ENCODE measurements at places on chromosomes 6 and 20.

DNA sequence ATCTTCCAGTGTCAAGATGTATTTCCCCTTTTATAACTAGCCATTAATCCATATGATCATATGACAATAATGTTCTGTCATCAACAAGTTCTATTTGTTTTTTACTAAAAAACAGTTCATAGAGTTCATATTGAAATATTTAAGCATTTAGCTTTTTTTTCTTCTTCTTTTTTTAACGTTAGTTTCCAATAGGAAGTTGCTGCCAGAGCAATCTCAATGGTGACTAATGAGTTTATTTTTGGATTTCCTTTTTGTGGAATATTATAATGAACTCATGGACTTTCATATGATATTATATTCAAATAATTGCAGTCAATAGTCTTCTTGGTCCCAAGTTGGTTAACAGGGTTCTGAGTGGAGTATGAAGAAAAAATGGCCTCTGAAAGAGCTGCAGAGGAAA is 343.3 kb downstream of the BCKDHB start:
- no peak for DNase-seq

DNA sequence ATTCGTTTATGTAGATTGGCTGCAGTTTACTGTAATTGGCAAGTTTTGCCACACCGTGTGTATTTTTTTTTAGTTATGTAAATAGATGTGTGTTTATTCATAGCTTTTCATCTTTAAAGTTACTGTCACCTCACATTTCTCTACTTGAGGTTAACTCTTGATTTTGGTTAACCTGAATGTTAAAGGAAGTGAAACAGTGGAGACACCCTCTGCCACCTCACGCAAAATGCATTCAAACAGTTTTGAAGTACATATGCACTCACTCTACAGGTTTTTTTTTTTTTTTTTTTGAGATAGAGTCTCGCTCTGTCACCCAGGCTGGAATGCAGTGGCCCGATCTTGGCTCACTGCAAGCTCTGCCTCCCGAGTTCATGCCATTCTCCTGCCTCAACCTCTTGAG is 17.7 kb downstream of the OR2A4 start:
- no peak for DNase-seq

- peak; percentile 17 for DNase-seq
Measured at GRCh38 chr6:87718662-87719433, 16.8 kb upstream of the AKIRIN2 start.

- no peak for DNase-seq
Measured at GRCh38 chr6:155187994-155188706, 75.7 kb upstream of the CLDN20 start.

DNA sequence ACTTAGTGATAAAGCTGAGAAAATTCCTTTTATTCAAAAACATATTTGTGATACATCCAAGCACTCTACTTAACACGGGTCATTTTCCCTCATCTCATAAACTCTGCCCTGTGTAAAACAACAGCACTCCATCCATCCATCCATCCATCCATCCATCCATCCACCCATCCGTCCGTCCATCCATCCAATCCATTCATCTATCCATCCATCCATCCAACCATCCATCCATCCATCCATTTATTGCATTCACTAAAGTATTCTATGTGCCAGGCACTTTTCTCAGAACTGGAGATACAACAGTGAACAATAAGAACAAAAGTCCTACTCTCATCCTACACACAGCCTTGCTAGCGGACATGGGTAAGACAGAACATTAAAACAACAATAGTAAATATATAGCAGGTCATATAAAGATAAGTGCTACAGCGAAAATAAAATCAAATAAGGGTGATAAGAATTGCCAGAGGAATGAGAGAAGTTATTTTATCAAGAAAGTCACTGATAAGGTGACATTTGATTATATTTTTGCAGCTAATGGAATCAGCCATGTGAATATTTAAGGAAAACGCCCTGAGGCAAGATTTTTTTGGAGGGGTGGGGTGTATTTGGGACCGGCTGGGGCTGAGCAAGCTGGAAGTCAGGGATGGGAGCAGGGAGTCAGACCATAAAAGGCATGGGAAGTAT is 78.2 kb downstream of the ADAT2 start:
- DNase-seq: no peak

DNA sequence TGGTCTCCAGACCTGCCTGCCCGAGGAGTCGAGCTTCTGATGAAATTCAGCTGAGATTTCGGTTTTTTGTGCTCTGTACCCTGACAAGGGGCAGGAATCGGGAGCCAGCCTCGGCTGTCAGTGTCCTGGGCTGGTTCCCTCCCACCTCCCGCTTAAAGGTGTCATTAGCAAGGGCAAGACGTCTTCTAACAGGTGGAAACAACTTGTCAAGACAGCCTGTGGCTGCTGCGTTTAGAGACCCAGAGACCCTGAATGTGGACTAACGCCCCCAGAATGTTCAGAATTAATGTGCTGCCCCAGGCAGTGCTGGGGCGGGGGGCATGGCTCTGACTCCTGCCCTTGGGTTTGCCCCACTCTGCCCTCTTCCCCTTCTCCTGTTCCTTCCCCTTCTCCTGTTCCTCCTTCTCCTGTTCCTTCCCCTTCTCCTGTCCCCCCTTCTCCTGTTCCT is 69.7 kb downstream of the PHACTR3 start:
- DNase-seq: no peak

- DNase-seq: no peak
Measured at GRCh38 chr20:31956556-31957526, 5.0 kb upstream of the PDRG1 start.

DNA sequence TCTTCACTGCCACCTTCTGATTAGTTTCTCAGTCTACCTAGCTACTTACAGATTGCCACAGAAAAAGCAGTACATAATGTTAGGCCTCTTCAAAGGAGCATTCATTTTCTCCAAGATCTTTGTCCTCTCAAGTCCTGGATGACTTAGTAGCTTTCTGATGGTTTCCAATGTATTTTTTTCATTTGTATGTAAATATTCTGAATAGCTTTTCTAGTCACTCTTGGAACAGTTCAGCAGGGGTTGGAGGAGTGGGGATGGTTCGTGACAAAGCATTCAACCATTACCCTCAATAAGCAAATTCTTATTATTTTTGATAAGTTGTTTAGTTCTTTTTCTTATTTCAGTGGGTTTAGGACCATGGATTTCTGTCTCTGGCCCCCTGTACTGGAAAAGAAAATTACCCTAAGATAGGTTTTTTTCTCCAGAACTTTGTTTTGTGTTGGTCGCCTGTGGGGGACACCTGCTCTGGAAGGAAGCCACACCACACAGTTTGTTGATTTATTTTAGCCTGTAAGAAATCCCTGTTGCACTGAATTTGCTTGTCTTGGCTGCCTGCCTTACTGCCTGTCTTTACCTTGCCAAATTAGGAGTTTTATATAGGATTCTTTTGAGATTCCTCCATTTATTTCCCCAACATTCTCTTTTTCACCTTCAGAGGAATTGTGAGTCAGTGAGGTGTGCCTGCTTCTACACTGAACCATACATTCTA is 247.9 kb downstream of the RFPL4B start:
- no peak for DNase-seq

DNA sequence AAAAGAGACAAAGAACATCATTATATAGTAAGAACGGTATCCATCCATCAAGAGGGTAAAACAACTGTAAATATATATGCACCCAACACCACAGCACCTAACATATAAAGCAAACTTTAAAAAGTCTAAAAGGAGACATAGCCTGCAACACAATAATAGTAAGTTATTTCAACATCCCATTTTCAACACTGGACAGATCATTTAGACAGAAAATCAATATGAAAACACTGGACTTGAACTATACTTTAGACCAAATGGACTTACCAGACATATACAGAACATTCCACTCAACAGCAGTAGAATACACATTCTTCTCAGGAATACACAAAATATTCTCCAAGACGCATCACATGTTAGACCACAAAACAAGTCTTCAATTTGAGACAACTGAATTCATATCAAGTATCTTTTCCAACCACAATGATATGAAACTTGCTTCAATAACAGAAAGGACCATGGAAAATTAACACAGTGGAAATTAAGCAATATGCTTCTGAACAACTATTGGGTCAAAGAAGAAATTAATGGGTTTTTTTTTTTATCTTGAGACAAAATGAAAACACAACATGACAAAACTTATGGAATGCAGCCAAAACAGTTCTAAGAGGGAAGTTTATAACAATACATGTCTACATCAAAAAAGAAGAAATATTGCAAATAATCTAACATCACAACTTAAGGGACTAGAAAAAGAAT is 23.9 kb upstream of the ASF1A start:
- DNase-seq: no peak

GRCh38 chr6:5764401-5764955 is 242.2 kb downstream of the NRN1 start:
- DNase-seq: no peak

DNA sequence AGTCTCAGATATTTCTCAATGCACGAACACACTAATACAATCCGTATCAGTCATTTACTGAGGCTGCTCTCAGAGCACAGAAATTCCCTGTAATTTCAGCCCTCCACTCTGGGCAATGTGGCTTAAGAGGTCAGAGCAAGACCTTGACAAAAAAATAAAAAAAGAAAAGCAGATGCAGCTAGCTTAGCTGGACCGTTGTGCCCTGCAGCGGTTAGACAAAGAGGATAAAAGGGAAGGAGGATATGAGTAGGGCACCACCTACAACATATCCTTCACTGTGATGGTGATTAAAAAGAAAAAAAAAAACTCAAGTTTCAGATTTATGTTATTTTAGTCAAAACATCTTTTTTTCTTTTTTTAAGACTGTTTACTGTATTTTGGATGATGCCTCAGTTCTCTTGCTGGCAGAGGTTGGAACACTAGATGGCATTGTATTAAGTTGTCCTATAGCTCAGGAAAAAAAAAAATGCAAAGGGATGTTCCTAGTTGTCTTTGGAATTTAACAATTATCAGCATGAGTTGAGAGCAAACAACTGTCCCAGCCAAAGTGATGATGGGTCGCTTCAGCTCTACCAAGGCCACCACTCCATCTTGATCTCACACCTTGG is 59.9 kb downstream of the ANKEF1 start:
- no peak for DNase-seq

DNA sequence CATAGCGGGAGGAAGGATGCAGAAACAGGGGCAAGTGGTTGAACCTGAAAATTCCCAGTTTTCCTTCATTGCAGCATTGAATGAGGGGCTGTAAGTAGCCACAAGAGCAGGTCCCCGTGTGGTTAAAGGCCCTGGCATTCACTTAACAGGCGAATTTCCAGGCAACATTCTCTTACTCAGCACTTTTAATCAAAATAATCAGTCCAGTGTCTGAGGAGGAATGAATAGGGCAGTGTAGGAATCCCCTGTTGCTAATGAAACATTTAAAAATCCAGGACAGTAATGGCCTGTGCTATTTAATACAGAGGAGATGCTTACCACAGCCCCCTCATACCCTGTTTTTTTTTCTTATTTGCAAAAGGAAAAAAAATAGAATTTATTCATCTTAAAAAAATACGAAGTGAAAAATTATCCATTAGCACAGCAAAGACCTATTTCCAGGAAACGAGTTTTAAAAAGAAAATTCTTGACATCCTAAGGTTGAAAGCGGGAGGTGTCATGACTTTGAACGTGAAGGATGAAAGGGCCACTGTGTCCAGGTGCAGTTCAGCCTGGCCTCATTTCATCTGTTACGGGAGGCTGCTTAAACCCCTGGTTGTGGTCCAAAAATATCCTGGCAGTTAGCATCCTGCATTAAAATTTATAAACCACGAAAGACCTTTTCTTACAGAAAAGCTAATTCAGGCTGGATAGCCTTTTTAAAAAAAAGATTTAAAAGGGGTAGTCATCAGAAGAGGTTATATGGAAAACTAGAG is 20.2 kb downstream of the MYLK4 start:
- no peak for DNase-seq

DNA sequence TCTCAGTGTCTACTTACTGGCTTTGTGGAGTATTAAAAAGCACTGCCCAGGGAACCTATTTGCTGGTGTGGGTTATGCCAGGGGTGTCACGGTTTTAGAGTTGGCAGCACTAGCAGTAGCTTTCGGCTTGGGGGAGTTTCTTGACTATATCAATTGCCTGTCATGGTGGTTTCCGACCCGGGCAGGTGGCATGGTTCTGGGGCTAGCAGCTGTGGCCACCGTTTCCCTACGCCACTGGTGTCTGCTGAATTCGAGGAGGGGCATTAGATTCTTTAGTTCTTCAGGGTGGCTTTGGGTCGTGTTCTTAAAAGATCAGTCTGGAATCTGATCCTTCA is 55.6 kb upstream of the FOXC1 start:
- no peak for DNase-seq

- no peak for DNase-seq
Measured at GRCh38 chr6:154448448-154449096, 61.9 kb downstream of the CNKSR3 start.

- no peak for DNase-seq
Measured at GRCh38 chr6:163100259-163100658, 314.3 kb upstream of the QKI start.

DNA sequence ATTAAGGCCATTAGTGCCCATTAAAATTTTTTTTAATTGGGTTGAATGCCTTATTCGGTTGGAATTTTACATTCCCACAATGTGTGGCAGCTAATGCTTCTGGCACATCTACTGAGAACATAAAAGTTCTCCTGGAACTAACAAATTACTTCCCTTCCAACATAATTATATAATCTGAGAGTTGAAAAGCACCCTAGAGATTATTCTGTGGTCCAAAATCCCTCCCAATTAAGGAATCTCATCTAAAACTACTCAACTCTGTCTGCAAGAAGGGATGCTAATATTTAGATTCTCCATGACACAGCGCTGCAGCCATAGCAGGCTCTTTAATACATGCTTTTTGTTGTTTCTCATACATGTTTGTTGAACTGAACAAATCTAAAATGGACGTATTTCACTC is 4.0 kb downstream of the NUDT3 start:
- DNase-seq: no peak

Data from Calu3 (cell line).